ENCODE measurements at places on chromosomes 7 and 10.

DNA sequence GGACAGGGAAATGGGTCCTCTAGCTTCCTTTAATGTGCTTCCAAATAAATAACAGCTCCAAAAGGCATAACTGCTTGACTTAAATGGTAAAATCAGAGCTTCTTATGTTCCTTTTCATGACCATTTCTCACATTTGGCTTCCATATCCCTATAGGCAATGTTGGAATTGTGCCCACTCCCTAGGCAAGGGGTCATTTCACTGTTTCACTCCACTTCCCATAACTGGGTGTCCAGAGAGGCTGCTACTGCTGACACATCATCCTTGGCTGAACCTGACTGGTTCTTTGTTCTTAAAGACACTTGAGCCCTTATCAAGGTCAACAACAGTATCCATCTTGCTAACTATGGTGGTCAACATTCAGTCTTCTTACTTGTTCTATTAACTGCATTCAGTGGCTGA lies 37.1 kb downstream of the PRTFDC1 start:
- no peak for DNase-seq

GRCh38 chr7:90536449-90536848 lies 59.7 kb upstream of the CDK14 start:
- DNase-seq: no peak

GRCh38 chr7:31729195-31729804 lies 42.3 kb downstream of the PPP1R17 start:
- DNase-seq: no peak

DNA sequence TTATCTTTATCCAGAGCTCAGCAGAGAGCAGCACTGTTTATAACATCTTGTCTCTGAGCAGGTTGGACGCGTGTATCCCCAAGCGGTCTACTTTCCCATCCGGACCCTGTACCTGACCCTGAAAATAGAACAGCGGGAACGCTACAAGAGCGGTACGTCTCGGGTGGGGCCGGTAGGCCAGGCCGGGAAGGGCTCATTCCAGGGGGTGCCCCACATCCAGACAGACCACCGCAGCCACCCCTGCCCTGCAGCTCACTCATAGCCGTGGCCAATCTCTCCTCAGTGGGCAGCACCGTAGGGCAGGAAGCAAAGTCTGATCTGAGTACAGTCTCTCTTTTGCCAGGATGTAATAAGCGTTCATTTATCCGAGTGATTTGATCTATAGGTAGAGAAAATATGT lies 113.7 kb downstream of the TRRAP start:
- no peak for DNase-seq

DNA sequence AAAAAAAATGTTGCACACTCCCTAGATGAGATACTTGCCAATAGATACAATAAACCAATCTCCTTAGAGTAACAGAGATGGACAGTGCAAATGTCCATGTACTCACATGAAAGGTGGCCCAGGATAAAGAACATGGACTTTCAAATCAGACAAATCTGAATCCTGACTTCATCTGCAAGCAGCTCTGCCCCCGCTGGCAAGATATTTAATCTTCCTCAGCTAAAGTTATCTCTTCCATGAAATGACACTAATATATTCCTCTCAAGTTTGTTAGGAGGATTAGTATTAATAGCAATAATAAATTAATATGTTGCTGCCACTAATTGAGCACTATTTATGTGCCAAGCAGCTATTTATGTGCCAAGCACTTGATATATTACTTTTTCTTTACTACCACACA lies 148.6 kb upstream of the YAE1 start:
- DNase-seq: no peak

- no peak for DNase-seq
These were observed 32.1 kb downstream of the NRF1 start for GRCh38 chr7:129643550-129644170.

DNA sequence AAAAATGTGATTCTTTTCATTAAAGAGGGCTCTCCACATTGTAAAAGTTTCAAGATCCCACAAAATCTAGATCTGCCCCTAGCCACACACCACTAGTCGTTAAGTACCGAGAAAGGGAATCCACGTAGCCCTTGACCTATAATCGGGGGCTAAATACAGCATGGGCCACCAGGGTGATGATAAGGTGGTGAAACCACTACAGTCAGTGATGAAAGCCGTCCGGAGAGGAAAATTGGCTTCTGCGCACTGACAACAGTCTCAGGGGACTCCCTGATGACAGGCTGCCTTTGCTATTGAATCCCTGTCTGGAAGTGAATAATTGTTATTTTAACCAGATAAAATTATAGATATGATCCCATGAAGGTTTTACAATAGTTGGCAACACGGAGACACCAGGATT lies 4.6 kb downstream of the TECTB start:
- DNase-seq: no peak

- no peak for DNase-seq
These were observed 73.7 kb upstream of the TMEM229A start for GRCh38 chr7:124106575-124106974.

DNA sequence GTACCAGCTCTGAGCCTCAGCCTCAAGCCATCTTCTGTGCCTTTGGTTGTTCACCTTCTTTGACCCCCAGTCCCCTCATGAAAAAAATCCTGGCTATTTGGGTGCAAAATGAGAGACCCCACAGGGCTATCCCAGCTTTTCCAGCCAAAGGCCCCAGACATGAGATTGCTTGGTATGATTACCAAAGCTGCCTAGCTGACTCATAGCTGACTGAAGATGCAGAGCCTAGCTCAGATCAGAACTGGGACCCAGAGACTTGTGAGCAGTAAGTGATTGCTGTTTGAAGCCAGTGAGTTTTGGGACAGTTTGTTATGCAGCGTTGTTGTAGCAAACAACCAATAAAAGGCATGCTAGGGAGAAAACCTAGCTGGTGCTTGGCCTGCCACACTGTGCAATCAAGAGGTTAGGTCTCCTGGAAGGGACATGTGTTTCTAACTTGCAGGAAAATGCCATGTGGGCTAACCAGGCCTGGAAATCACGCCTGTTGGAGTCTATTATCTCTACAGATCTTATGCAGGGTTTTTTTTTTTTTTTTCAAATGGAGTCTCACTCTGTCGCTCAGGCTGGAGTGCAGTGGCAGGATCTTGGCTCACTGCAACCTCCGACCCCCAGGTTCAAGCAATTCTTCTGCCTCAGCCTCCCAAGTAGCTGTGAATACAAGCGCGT lies 48.0 kb upstream of the DAGLB start:
- no peak for DNase-seq

DNA sequence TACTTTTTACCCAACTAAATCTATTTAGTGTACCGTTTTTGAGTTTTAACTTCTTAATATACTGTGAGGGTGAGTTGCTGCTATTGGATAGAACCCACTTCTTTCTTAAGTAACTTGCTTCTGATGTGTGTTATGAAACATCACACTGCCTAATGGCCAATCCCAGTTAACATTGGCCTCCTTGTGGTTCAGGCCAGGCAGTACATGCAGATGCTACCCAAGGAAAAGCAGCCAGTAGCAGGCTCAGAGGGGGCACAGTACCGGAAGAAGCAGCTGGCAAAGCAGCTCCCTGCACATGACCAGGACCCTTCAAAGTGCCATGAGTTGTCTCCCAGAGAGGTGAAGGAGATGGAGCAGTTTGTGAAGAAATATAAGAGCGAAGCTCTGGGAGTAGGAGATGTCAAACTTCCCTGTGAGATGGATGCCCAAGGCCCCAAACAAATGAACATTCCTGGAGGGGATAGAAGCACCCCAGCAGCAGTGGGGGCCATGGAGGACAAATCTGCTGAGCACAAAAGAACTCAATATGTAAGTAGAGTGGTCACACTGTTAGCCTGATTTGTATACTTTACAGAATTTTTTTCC lies 39.7 kb downstream of the TES start:
- no peak for DNase-seq

DNA sequence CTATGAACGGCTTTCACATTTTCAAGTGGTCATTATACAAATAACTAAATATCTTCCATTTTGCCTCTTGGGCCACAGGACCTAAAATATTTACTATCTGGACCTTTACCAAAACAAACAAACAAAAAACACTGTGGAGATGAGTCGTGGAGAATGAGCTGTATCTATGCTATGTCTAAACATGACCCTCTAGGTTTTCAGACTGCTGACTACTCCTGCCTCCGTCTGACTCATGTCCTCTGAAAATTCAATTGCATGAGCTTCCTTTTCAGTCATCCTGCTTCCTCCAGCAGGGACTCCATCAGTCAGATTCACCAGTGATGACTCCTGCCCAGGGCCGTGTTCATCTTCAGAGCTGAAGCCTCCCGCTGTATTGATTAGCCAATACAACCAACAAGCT lies 96.8 kb downstream of the COL28A1 start:
- no peak for DNase-seq

GRCh38 chr10:124944982-124945381 lies 3.1 kb downstream of the ZRANB1 start:
- DNase-seq: no peak

DNA sequence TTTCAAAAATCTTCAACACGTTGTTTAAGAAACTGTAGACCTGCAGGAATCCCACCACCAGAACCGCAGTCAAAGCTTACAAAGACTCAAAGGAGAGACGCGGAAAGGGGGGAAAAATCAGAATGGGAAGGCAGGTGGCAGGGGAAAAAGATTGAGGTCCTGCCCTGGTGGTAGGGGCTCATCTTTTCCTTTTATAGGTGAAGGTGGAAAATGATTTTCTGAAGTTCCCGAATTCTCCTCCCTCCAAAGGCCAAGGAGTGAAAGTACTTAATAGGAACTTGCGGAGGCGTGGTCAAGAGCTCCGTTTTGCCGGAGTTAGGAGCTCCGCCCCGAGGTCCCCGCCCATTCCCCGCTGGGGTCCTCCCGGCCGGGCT lies 724 bp downstream of the BBIP1 start:
- DNase-seq: no peak

GRCh38 chr7:151642746-151643145 lies 123.1 kb upstream of the RHEB start:
- DNase-seq: no peak

GRCh38 chr7:133020496-133020895 lies 61.4 kb downstream of the CHCHD3 start:
- DNase-seq: no peak

DNA sequence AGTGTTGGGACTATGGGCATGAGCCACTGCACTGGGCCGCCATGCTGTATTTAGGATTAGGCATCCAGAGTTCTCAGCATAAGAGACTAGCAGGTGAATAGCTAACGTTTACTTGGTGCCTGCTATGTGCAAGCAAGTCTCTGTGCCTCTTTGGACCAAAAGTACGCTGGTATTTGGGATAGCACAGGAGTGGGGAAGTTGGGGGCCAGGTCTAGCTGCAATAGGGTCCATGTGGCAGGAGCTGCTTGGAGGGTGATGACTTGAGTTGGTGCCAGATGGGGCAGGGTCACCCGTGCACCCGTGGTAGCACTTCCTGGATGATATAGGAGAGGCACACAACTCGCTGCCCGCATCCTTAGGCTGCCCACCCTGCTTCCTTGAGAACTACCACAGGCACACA lies 22.4 kb downstream of the NACAD start:
- no peak for DNase-seq

DNA sequence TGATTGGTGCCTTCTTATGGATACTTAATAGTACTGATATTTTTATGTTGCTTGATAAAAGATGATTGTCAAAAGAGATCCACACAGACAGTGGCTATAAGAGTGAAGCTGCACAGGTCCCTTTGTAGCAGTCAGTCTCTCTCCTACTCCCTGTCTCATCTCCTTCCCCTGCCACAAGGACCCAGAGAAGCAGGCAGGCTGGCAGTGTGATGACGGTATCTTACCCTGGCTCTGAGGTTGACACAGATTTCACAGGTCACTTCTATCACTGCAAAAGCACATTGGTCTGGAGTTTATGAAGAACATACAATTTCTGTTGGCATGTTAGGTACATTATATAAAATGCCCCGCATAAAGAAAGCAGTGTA lies 64.4 kb upstream of the AHR start:
- no peak for DNase-seq

- no peak for DNase-seq
These were observed 602.3 kb downstream of the SORCS3 start for GRCh38 chr10:105243381-105243780.

- DNase-seq: no peak
These were observed 8.1 kb downstream of the TMEM120A start for GRCh38 chr7:75986147-75986781.

DNA sequence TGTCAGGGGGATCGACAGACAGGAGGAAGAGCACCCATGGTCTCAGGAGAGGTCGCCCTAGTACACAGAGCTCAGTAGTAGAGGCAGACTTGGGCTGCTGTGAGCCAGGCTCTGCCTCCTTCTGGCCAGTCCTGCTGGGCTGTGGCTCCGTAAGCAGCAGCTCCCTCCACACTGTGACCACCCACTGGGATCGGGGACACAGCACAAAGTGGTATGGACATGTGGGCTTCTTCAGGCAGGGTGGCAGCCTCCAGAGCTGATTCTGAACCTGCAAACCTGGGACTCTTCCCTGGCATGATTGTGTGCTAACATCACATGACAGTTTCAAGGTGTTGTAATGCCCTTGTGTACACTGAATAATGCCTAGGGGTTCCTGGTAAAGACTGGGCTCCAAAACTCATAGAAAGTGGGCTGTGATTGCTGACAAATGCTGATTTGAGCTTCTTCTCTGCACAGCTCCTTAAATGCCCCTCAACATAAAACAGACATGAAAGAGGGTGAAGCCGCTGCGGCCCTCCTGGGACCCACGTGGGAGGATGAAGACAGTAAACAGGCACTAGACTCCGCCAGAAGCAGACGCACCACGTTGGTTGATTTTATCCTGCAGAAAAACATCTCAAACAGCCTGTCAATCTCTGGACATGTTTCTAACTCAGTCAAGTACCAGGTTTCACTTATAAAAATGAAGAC lies 76.7 kb downstream of the GPR26 start:
- no peak for DNase-seq

DNA sequence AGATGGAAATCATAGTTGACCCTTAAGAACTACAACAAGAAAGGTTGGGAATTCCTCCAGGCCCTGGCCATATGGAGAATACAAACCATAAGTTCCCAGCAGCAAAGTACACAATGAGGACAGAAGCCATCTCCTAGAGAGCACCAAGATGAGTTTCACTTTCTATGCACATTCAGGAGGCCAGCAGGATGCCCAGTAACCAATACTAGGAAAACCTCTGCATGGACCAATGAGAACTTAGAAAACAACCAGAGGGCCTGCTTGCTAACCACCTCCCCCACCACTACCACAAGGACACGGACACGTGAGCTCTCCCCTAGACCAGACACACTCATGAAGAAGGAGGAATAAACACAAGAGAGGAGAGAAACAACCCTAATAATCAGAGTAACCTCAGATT lies 56.3 kb downstream of the IFIT5 start:
- DNase-seq: no peak

DNA sequence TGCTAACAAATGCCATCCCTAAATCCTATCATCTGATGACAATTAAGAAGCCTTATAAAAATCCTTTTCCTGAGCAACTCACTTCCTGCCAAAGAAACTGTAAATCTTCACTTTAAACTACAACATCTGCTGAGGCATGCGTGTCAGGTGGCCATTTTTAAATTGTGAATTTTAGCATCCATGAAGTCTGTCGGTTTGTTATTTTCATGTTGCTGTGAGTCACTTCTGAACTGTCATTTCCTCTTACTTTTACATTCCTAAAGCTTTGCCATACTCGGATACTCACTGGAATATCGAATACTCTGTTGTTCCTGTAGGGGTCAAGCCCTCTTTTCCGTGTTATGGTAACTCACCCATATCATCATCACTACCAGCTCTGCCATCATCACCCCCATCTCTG lies 34.3 kb upstream of the TMEM26 start:
- no peak for DNase-seq

- DNase-seq: no peak
These were observed 21.2 kb upstream of the IGF2BP3 start for GRCh38 chr7:23491502-23491901.

Measured in cortex of kidney (tissue), 1 donor.